ENCODE measurements at places on chromosomes 4 and X.

GRCh38 chrX:36198575-36198974 lies 279.0 kb downstream of the CFAP47 start:
- no peak for DNase-seq

GRCh38 chr4:145928748-145929147 lies 9.9 kb downstream of the ZNF827 start:
- DNase-seq = no peak

GRCh38 chrX:108304210-108304609 lies 134.0 kb downstream of the COL4A6 start:
- no peak for DNase-seq

DNA sequence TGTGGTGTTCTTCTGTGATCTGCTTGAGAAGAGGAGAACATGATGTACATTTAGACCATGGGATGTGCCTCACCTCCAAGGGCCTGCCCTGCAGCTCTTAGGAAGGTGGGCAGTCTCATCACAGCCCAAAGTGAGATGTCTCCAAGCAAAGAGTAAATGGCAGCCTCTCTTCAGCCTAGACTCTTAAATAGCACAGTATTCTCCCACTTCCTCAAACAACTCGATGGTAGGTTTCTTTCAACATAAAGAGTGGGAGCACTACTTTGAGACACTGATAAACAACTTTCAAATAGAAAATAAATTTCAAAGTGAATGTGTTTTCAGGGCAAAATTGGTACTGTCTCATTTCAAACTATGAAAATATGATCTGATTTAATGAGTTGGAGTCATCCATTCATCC lies 35.2 kb downstream of the EDNRA start:
- DNase-seq = no peak

- DNase-seq = no peak
Observed at GRCh38 chr4:40969501-40969900, 219.7 kb downstream of the NSUN7 start.

DNA sequence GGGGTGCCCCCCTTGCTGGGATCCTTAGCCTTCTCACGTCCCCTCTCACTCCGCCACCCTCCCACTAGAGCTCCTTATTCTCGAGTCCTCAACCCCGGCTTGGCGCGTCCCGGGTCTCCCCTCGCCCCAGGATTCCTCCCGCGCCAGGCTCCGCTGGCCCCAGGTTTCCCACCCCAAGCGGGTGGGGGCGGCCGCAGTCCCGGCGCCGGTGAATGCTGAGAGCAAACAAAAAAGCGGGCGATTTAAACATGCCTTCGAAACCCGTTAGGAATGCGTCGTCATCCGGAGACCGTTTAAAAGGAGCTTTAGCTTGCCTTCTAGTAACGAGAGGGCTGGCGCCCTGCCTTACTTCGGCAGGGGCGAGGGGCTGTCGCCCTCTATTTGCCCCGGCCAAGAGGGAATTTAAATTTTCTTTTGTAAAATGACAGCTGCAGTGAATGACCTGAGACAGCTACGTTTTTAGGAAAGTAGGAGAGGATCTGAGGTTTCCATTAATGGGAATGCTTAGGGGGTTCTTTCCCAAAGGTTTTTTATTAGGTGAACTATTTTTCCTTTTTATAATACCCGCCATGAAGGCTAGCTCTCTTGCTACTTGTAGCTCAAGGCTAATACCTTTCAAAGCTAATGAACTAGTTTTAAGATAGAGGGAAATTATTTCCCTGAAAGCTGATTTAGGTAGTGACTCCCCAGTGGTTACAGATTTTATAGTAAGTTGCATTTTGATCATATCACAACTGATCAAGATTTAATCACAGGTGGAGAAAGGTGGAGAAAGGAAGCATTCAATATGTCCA lies 3.1 kb downstream of the JADE1 start:
- peak; percentile 40 for DNase-seq

GRCh38 chrX:33379839-33380238 lies 168.5 kb upstream of the DMD start:
- no peak for DNase-seq

DNA sequence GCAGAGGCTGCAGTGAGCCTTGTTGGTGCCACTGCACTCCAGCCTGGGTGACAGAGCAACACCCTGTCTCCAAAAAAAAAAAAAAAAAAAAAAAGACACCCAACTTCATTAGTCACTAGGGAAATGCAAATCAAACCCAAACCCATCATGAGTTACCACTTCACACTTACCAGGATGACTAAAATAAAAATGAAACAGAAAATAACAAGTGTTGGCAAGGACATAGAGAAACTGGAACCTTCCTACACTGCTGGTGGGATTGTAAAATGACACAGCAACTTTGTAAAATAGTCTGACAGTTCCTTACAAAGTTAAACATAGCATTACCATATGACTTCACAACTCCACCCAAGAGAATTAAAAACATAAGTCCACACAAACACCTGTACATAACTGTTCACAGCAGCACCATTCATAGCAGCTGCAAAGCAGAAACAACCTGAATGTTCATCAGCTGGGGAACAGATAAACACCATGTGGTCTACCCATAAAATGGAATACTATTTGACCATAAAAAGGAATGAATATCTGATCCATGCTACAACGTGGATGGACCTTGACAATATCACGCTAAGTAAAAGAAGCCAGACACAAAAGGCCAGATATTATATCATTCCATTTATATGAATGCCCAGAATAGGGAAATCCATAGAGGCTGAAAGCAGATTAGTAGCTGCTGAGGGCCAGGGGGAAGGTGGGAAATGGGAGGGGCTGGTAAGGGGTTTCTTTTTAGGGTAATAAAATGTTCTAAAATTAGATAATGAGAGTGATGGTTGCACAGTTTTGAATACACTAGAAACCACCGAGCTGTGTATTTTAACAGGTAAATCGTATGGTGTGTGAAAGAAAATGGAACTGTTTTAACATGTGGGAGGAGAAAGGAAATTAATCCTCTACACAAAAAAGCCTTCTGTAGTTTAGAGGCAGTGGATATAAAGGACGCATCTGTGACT lies 18.3 kb downstream of the CD99L2 start:
- no peak for DNase-seq

DNA sequence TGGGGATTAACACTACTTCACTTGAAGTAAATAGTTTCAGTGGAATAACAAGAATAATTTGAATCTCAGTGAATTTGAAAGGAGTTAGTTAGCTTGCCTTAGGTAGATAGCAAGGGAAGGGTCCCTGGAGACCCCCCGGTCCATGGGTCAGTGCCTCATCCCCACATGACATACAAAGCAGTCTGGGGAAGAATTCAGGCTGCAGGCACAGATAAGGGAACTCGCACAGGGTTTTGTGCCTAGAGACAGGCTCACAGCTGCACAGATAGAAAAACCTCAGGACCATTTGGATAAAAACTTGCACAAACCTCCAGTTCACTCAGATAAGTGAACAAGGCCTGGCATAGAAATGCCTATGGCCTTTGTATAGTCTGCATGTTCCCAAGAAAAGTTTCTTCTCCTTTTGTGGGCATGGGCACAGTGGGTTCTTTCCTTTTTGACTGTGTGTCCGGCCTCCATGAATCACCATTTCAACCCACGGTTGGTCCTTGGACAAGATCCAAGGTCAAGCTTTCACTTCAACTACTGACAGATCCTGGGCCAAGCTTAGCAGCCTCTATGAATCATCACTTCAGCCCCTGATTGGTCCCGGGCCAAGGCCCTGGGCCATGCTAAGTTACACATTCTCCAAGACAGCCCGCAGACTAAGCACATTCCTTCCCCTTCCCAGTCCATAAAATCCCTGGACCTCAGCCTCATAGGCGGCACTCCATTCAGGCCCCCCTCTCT lies 108.3 kb upstream of the KLHL4 start:
- peak; percentile 59 for DNase-seq

DNA sequence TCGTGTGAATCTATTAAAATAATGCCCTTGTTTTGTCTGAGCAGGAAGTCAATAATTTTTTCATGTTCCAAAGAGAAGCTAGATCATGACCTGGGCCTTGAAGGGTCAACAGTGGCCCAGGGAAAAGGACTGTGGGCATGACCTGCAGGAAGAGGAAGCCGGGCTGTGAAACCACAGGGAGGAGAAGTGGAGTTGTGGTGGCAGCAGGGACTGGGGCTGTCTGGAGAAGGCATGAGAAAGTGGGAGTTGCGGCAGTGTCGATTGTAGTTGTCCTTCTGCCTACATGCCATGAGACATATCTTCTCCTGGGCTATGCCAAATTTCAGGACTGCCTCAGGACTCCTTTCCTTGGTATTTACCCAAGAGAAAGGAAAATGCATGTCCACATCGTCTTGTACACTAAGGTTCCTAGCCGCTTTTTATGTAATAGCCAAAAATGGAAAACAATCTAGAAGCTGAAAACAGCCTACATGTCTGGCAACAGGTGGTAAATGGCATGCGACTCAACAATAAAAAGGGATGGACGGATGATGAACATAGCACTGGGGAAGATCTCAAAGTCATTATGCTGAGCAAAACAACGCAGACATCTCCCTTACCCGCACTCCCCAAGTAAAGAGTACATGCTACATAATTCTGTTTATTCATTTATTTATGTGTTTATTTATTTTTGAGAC lies 13.6 kb upstream of the PTTG2 start:
- DNase-seq = no peak

GRCh38 chrX:15014281-15014680 lies 141.1 kb downstream of the MOSPD2 start:
- DNase-seq = no peak

- peak; percentile 94 for DNase-seq
Observed at GRCh38 chr4:13980317-13981310, 353.1 kb upstream of the BOD1L1 start.

DNA sequence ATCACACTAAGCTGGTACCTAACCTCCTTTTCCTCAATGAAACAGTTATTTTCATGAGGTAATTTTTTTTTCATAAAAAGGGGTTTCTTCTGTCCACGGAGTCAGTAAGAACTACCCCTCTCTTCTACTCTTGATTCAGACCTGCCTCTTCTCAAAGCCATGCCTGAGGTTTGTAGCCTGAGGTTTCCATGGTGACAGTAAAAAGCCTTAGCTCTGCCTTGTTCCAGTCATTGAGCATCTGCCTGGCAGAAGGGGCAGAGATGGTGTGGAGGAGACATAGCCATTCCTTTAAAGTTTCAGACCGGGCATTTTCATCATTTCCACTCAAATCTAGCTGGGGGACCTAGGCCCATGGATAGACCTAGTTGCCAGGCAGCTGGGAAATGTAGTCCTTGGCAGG lies 135.5 kb downstream of the REPS2 start:
- no peak for DNase-seq

DNA sequence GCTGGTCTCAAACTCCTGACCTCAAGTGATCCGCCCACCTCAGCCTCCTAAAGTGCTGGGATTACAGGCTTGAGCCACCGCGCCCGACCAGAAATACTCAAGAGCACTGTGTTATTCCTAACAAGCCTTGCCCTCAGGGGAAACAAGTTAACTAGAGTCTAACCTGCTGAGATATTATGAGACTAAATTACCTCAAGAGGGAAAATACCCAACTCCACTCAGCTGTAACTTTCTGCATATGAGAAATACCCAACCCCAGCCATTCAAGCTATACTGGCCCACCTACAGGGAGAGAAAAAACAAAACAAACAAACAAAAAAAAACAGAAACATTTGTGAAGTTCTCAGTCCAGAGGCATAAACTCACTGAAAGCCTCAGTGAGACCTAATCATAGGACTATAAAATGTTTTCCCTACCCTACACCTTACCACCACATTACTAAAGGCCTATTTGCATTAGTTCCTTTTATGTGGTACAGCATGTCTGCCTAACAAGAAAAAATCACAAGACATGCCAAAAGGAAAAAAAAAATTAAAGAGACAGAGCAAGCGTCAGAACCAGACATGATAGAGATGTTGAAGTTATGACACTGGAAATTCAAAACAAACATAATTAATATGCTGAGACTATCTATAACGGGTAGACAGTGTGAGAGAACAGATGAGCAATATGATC lies 876.0 kb downstream of the FSTL5 start:
- no peak for DNase-seq

GRCh38 chr4:56301997-56302496 lies 85.2 kb downstream of the AASDH start:
- no peak for DNase-seq

DNA sequence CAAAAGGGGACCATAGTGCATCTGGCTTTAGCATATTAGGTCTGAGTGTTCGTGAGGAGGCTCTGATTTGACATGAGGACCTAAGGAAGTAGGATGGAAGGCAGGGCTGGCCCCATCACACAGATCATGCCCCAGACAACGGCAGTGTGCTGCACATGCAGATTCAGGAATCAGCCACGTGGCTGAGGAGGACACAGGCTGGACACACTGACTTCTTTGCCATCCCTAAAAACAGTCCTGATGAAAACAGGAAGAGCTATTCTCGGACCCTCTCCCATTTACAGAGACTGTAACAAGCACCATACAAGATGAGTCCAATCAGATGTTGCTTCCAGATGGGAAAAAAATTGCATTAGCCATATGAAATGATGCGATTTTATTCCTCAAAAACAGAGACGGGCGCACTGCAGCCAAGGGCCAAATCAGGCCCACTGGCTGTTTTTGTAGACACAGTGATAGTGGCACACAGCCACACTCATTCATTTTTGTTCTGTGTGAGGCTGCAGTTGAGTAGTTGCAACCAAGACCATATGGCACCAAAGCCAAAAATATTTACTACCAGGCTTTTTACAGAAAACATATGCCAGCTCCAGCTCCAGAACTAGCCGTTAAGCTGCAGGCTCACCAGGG lies 41.0 kb downstream of the ACSL1 start:
- no peak for DNase-seq

DNA sequence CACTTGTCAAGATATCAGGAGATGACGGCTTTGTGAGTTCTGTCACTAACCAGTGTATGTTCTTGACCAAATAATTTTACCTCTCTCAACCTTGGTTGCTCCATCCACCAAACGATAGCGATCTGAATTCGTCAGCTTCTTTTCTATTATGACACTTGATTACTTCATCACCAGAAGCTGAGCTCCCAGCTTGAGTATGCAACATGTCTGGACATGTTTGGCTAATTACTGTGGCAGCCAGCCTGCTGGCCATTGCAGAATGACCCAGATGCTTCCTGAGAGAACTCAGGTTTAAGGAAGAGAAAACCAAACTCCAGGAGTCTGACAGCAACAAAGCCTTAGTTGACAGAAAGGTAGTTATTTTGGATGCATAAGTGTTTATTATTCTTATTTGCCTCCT lies 46.4 kb upstream of the PARM1 start:
- DNase-seq = peak; percentile 9

DNA sequence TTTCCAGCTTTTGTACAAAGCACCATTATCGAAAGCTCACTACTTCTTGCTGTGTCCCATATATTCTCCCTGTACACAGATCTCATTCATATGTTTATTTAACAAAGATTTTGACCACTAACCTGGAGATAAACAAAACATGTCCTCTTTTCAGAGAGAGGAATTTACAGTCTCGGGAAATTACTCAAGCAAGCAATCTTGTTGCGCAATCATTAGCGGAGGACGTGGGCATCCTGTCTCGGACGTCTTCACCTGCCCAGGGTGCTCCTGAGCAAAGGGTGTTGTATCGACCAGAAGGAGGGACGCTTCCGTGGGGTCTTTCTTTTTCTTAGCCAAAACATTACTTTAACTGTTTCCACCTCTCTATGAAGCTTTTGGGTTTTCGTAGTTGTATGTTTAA lies 66.5 kb upstream of the CLCN4 start:
- DNase-seq = no peak

All from stromal cell of bone marrow (primary cell).